ENCODE measurements at places on chromosomes 7 and 10.

- no peak for DNase-seq
Measured at GRCh38 chr10:110527731-110528171, 30.0 kb downstream of the DUSP5 start.

DNA sequence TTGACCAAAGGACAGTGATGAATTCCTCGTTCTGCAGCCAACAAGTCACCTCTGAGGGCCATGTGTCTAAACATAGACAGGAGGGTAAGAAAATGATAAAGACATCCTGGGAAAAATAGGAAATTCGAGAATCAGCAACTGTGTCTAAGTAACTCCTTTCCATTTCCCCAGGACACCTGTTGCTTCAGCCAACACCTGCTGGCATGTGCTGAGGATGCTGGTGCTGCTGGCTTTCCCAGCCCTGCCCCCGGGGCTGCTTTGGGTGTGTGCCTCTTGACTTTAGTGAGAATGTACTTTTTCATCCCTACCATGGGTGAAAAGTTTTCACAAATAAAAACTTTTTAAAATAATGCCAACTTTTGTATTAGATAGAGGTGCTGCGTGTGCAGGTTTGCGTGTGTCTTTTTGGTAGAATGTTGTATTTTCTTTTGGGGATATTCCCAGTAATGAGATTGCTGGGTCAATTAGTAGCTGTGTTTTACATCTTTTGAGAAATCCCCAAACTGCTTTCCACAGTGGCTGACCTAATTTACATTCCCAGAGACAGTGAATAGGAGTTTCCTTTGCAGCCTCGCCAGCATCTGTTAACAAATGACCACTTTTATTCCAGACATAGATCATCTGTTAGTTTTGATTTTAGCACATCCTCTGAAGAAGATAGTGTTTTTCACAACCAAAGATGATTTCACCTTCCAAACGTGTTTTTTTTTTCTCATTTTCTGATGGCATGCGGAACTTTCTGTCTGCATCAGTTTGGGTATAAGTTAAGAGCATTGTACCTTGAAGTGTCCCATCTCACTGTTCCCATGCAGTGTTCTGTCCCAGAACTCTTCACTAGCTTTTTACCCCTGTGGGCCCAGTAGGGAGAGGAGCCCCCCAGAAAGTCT lies 104.2 kb upstream of the ACBD5 start:
- no peak for DNase-seq

- no peak for DNase-seq
Measured at GRCh38 chr10:106473129-106473685, 691.3 kb downstream of the SORCS1 start.

GRCh38 chr10:20256969-20257368 lies 440.7 kb downstream of the PLXDC2 start:
- DNase-seq, result no peak

GRCh38 chr10:3936422-3937040 lies 151.5 kb upstream of the KLF6 start:
- DNase-seq, result no peak

All from activated T-helper 1 cell treated with anti-CD3 and anti-CD28 coated beads, Interleukin-12 subunit alpha, Interleukin-12 subunit beta, Interleukin-2, Interleukin-4 antibody, amounts not matched to agents 30 ng/mL and 10 ng/mL and 1 ng/mL, durations not matched to agents 14 hours and 24 hours and 36 hours (primary cell).